ENCODE measurements at places on chromosomes 12 and 14.
A peak's percentile ranks its signal among the peaks of the same experiment; 100 is the strongest.

DNA sequence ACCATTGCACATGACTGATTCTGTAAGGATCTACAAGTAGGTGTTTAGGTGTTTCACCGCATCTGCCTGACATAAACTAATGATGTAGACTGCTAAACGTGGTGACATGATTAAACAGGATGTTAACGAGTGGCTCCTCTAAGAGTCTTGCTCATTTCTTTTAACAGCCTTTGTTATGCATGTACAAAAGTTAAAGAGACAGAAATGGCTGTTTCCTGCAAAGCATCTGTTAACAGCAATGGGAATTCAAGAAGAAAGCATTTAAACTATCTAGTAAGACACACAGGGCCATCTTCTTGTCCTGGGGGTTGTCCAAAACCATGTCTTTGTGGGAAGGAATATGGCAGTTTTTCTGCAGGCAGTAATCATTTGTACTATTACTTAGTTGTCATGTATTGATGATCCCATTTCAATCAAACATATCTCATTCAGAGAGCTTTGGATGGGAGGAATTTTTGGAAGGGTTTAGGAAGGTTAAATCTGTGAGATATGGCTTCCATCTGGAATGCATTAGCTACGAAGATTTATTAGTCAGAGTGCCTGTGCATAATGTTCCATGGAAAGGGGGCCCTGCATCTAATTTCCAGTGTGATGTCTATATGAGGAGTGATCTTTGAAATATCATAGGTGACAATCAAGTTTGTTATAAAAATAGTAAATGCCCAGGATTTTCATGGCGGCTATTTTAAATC is 495.1 kb downstream of the EGLN3 start:
- peak; percentile 34 for DNase-seq

DNA sequence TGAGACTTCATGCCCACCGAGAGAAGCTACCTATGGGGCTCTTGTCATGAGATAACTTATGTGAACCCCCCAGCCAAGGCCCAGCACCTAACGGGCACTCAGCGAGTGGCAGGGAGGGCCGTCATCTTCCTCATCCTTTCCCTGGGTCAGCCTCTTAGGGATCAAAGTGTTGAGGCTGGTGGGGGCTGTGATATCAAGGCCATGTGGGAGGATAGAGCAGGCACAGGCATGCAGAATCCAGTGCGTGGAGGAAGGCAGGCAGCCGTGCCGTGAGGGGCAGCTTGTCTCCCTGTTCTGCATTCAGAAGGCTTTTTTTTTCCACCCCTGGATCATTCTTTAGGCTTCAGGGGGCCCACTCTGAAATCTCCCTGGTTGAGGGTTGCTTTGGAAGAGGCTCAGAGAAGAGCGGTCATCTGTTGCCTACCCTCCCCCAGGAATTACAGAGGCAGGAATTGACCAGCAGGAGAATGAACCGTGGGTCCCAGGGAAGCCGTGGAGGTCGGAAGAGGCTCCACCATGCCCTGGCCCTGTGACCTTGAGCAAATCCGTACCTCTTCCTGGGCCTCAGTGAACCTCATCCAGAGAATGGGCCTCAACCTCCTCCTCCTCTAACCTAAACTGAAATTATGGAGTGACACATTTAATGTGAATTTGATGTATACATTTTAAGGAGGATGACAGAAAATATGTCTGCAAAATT is 62.8 kb downstream of the BEGAIN start:
- no peak for DNase-seq

GRCh38 chr14:81363746-81364378 is 36.3 kb downstream of the STON2 start:
- DNase-seq, result peak; percentile 58

DNA sequence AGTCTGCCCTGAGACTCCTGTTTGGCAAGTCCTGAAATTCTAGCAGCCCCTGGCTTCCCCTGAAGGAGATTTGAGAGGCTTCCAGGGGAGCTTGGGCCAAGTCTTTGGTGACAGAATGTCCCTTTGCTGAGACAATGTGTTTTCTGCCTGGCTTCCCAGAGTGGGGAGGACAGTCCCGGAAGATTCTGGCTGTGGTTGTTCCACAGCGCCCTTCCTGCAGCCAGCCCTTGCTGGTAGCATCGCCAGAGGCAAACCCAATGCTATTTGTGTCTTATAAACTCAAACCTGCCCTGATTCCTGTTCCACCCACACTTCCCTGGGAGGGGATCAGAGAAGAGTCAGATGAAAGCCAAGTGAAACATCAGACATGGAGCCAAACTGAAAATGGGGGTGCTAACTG is 56.4 kb upstream of the OAS1 start:
- no peak for DNase-seq

GRCh38 chr12:26939192-26939832 is 1.0 kb downstream of the FGFR1OP2 start:
- no peak for DNase-seq

- DNase-seq, result peak; percentile 57
These were observed 61.4 kb downstream of the VWF start for GRCh38 chr12:6062757-6063735.

GRCh38 chr12:47808050-47808449 is 11.7 kb downstream of the HDAC7 start:
- DNase-seq, result no peak

GRCh38 chr12:936377-937345 is 12.8 kb downstream of the RAD52 start:
- DNase-seq, result no peak

DNA sequence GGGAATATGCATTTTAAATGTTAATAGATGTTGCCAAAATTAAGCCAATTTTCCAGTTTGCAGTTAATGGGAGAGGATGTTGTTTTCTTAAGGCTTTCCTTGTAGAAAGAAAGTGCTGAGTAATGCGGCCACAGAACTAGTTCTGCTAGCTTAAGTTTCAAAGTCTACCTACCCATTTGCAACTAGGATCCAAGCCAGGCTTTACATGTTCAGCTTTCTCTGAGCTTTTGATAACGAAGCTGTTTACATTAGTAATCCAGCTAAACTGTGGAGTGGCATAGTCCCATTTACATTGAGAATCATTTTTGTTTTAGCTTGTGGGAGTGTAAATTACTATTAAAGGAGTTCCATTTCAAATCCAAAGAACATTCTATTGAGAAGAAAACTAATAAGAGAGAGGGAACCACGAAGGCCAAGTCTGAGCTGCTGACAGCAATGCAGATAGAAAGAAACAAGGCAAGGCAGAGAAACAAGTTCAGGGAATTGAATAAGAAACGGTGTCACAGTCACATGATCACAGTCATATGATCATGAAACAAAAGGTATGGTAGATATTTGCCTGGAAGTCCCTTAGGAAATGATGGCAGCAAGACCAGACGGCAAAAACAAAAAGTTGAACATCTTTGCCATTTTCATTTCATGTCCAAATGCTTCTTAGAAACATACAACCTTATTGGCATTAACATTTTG is 274.9 kb downstream of the PAWR start:
- DNase-seq, result peak; percentile 29

DNA sequence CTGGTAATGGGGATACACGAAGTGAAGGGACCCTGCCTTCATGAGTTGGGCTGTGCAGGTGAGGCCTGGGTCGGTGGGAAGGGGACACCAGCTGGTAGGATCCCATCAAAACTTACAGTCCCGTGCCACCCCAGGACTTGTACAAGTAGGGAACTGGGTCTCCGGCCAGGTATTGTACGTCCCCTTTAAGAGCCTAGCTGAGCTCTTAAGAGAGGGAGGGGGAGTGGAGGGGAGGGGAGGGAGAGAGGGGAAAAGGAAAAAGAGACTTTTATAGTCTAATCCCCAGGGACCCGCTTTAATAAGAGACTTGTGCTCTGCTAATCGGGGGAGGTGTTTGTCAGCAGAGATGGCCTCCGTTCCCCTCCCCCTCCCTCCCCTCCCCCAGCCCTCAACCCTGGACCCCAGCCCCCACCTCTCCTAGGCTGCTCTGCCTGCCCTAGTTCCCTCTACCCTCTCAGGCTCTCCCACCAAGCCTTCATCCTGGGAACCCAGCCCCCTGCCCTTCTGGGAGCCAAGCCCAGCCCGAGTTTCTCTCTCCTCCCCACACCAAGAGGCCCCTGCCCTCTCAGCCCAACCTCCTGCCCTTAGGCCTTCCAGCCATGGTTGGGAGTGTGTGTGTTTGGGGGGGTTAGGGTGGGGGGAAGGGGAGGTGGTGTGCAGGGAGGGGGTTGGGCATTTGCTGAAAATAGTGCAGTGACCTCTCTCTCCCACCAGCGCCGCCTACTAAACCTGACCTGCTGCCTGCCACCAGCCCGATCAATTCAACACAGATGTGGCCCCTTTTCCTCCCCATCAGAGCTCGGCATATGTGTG is 2.6 kb downstream of the GDF11 start:
- DNase-seq, result peak; percentile 80

GRCh38 chr14:37034410-37035285 is 137.8 kb downstream of the SLC25A21 start:
- DNase-seq, result no peak

- DNase-seq, result no peak
These were observed 6.7 kb upstream of the CACNB3 start for GRCh38 chr12:48811437-48812090.

- no peak for DNase-seq
These were observed 71.7 kb downstream of the SETD3 start for GRCh38 chr14:99408971-99409289.

- DNase-seq, result no peak
These were observed 130.3 kb upstream of the ARID2 start for GRCh38 chr12:45599196-45599595.

DNA sequence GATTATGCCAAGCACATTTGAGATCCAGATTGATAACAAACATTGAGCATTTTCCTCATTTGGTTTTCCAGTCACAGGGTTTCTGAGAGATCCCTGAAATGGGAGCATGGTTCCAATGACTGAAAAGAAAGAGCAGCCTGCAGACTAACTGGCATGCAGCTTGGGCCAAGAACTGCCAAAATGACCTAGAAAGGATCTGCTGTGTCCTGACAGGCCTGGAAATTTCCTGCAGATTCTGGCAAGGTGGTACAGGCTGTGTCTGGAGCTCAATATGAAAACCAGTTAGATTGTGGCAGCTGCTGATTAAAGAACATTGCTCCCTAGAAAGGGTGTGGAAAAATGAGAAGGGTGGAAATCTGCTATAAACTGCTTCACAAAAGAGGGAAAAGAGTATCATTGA is 417.3 kb downstream of the IPO8 start:
- no peak for DNase-seq

- DNase-seq, result no peak
These were observed 9.1 kb downstream of the MEG3 start for GRCh38 chr14:100834794-100835547.

GRCh38 chr14:77976591-77976990 is 176.7 kb downstream of the ADCK1 start:
- no peak for DNase-seq

DNA sequence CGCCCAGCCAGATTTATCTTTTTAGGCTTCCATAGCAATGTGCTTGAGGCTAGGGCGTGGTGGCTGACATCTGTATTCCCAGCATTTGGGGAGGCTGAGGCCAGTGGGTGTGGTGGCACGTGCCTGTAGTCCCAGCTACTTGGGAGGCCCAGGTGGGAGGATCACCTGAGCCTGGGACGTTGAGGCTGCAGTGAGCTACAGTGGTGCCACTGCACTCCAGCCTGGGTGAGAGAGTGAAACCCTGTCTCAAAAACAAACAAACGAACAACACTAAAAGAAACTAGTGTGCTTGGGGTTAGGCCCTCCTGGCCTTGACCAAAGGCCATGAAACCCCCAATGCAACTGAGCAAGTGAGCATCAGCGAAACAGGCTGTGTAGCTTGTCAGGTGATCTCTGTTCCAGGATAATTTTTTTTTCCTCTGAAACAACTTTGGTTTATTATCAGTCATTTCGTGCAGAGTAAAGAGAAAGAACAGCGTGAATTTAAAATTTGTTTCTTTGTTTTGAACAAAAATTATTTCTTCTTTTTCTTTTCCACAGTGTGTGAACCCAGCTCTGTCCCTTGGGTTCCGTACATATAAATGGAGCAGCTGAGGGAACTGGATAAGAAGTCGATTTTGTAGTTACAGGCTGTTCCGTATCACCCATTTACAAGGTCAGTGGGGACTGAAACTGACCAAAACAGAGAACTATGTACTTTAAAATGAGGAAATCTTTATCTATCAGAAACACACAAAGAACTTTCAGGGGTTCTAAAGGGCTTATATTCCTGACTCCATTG is 8.8 kb upstream of the TUBA1C start:
- DNase-seq, result no peak

Measured in fibroblast of skin of scalp (primary cell).